ENCODE measurements at places on chromosomes 5 and 9. TPM values are rescaled to one million over a fixed set of nuclear protein-coding genes. Genes with fewer than 3 reads are reported as not detected.

Gene NAIF1
- 11.1 TPM for total RNA-seq

Gene ROR2
- total RNA-seq: 18.7 TPM

Gene TERT
- total RNA-seq: under 0.01 TPM

Gene SEMA5A
- total RNA-seq: 16.0 TPM

Data from uterine smooth muscle cell (primary cell).